ENCODE measurements at places on chromosomes 2 and 18.

DNA sequence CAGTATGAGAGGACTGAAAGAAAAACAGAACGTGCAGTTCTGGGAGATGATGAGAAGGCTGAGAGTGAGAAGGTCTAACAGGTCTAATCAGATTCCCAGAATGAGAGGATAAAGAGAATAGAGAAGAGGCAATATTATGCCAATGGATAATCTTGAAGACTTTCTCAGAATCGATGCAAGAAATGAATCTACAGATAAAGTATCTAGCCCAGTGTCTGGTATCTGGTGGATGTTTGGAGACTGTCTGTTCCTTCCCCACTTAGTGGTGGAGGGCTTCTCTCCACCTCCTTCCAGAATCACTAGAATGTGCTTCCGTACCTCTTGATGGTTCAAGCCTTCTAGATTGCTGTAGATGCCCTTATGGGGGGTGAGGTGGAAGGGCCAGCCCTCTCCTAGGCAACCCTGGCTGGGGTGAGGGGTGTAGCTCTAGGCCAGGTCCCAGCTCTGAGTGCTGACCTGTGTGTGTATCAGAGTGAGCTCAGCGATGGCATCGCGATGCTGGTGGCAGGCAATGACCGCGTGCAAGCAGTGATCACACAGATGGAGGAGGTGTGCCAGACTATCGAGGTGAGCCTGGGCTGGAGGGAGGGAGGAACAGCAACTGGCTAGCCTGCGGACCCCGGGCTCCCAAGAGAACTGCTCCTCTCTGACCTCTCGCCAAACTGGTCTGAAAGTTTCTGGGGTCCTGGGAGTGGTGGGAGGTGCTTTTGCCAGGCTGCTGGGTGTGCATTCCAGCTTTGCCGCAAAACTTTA is 3.6 kb downstream of the UCN start:
- DNase-seq: no peak

GRCh38 chr2:186559370-186559769 is 30.5 kb upstream of the ITGAV start:
- DNase-seq: no peak

DNA sequence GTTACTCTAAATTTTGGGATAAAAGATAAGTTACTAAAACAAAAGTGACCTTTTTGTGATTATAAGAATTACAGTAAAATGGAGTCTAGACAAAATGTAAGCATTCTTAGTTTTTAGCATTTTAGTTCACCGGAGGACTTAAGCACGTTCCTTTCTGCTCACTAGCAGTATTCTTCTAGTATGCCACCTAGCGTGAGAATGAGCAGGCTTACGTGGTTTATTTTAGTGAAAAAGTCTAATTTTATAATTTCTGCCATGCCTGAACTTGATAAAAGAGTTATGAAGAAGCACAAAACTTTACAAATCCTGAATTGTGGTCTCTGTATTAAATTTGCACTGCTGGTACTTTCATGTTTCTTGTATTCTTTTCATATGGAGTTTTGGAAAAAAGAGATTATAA is 12.6 kb upstream of the OTX1 start:
- no peak for DNase-seq

GRCh38 chr2:182067393-182067792 is 81.7 kb downstream of the PPP1R1C start:
- no peak for DNase-seq

- no peak for DNase-seq
Measured at GRCh38 chr18:23067236-23067635, 68.0 kb upstream of the CABLES1 start.

- DNase-seq: no peak
Measured at GRCh38 chr2:180849851-180850250, 130.6 kb upstream of the UBE2E3 start.

- no peak for DNase-seq
Measured at GRCh38 chr18:69220529-69220928, 180.2 kb upstream of the DOK6 start.

DNA sequence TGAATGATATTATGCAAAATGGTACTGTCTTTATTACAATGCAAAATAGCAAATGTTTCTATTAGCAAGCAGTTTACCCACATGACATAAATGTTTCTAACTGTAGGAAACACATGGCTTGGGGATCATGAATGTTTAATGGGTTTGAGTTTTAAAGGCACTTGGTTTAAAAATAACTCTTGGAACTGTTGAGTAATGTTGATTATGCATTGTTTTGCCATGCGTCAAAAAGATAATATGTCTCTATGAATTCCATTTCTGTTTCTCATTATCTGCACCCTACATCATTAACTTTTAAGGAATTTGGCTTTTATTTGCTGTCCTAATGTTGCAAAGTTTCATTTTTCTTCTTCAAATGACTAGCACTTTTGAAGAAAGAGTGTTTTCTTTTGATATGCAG is 1355.5 kb downstream of the SUCLG1 start:
- no peak for DNase-seq

DNA sequence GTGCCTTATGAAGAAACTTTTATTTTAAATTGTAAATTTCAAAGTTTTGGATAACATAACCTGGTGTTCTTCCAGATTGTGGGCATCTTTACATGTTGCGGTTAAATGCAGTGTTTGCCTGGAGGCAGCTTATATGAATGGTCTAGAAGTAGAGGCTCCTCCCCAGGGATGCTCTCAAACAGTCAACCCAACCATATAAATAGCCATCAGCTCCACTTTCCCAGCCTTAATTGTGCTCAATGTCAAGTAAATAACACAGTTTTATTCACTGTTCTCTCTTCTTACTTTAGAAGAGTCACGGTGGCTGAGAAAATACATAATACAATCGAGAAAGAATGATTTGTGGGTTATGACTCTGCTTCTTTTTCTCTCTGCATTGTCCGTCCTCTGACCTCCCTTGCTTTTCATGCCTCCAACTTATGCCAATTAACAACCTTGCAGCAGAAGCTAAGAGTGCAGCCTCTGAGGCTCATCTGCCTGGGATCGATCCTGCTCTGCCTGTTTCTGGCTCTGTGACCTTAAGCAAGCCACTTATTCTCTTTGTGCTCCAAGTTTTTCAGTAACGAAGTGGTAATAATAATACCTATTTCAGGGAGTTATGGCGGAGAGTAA is 100.3 kb downstream of the DAW1 start:
- DNase-seq: no peak

- no peak for DNase-seq
Measured at GRCh38 chr2:2845806-2846315, 514.8 kb upstream of the MYT1L start.

GRCh38 chr2:46985512-46985911 is 69.9 kb upstream of the MCFD2 start:
- DNase-seq: no peak

DNA sequence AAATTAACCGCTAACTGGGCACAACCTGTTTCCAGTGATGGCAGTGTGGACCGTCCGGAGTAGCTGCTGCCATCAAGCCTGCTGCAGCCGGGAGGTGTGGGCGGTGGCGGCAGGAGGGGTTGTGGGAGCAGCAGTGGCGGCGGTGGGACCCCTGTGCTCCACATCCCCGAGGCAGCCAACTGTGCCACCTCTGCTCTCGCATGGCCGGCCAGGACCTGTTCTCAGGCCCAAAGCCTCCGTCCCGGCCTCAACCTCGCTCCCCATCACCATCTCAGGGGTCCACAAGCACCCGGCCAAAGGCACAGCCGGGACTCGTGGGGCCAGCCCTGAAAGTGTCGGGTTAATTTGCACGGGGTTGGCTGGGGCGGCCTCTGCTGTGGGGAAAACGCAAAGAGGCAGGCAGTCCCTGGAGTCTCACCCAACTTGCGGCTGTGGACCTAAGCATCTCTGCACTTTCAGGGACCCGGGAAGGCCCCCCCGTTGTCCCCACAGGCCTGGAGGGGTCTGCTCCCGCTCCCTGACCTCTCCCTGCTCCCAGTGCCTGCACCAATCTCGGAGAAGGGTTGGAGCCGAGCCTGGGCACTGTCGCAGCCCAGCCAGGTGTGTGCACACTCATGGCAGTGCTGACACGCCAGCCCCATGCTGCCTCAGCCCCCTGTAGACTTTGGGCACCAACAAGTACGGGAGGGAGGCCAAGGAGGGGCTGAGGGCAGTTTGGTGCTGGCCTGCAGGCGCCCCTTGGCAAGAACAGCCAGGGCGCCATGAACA is 44.4 kb upstream of the PEX13 start:
- DNase-seq: no peak

DNA sequence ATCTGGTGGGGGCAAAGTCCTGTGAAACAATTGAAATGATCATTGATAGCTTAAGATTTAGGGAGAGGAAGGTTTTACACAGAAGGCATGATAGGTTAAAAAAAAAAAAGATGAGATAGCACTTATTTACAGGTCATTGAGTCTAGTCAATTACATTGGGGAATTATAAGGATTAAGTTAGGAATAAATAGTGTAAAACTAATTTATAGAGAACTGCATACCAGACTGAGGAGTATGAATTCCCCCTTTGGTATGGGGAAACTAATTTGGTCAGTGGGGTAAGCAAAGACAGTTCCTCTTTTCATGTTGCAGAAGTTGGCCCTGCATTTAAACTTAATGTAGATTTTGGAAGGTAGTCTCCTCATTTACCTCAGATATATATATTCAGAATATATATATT is 10.8 kb downstream of the GLS start:
- DNase-seq: no peak

Data from activated naive CD4-positive, alpha-beta T cell (primary cell).